Left lung (tissue), 14 donors: ENCODE measurements at places on chromosomes 2 and 18. TPM values are rescaled to one million over a fixed set of nuclear protein-coding genes. Genes with fewer than 3 reads are reported as not detected.

The TXNDC2 gene
- 0.09 TPM for total RNA-seq

The IL36B gene
- total RNA-seq, result not detected

The NRP2 gene
- 122 TPM for total RNA-seq

The CIDEA gene
- total RNA-seq, result not detected

The SPP2 gene
- not detected for total RNA-seq

DNA sequence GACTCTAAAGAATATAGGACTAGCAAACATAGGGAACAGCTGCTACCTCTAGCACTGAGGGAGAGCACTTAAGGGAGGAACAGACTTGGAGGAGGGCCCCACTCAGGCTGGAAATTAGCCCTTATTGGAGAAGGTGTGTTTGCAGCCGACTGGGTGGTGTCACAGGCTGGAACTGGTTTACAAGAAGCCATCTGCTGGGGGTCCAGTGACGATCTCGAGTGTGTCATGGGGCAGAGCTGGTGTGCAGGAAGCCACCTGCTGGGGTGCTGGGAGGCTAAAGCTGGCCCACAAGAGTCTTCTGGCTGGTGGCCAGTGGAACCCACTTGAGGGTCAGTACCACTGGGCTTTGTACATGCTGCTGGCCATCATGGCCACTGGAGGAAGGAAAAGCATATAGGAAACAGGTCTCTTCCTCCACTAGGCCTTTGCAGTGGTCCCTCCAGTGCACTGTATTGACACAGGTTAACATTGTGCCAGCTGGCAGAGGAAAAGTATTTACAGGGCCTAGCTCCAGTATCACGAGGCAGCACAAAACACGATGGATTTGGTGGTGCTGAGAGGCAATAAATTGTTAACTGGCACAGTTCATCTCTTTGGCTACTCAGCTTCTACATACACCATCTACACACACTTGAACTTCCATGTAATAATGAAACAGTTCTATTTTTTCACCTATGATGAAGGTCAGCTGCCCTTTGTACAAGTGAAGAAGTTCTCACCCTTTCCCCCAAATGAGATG, 43.6 kb downstream of the MAP3K20 start:
- no peak overlapping the region for H3K27ac ChIP-seq
- no peak overlapping the region for H3K4me3 ChIP-seq
- H3K4me1 ChIP-seq, result peaks cover 3% of the 10 kb centered on the region
- H3K36me3 ChIP-seq, result no peaks in the 10 kb centered on the region
- DNase-seq, result no peak
- no peaks in the 10 kb centered on the region for H3K27me3 ChIP-seq

GRCh38 chr2:157244691-157245090, 12.8 kb upstream of the GALNT5 start:
- H3K27ac ChIP-seq, result no peak overlapping the region
- H3K4me3 ChIP-seq, result no peak overlapping the region
- DNase-seq, result no peak
- H3K27me3 ChIP-seq, result no peaks in the 10 kb centered on the region

DNA sequence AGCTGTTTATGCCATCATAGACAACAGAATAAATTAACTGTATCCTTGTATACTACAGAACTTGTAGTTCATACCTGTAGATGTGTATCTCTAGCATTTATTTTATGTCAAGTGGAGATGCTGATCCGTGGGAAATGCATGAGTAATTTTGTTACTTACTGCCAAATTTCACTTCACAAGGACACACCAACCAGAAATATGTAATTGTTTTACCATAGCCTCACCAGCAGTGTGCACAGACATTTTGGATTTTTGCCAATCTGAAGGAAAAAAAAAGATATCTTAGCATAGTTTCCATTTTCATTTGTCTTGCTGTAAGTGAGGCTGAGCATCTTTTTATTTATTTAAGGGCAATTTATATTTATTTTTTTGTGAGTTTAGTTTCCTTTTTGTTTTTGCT, 265.1 kb upstream of the OSR1 start:
- H3K36me3 ChIP-seq, result no peaks in the 10 kb centered on the region
- no peak overlapping the region for H3K4me3 ChIP-seq
- no peak overlapping the region for H3K27ac ChIP-seq
- H3K27me3 ChIP-seq, result no peaks in the 10 kb centered on the region

DNA sequence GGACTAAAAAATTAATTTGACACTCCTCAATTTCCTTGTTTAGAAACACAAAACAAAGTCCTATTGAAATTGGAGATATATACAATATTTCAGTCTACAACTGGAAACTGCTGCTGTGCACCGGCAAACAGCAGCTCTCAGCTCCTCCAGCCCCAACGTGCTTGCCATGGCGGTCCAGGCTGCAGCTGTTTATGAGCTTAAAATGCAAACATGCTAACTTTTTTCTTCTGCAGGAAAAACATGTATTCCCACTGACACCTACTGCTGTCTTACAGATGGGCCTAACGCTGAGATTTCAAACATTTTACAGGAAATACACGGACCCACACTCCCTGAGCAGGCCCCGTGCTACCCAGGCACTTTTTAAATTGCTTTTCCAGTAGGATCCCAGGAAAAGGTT, 195.5 kb downstream of the BCL11A start:
- no peak for DNase-seq

DNA sequence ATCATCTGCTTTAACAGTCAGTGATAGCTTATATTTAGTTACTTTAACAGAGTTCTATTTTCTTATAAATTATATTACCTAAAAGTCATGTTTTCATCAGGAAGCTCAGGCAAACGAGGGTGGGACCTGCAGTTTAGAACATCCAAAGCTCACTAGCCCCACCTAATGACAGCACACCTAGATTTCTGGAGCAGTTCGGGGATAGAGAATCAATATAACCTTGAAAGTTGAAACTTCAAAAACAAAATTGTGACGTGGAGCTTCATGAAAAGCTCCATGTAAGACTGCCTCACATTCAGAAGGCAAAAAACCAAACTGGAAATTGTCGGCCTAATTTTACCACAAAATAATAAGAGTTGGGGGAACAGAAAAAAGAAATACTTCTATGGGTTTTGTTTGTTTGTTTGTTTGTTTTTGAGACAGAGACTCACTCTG, 185.9 kb upstream of the CCDC150 start:
- H3K4me1 ChIP-seq, result no peaks in the 10 kb centered on the region
- no peaks in the 10 kb centered on the region for H3K36me3 ChIP-seq
- DNase-seq, result peak; percentile 21
- H3K4me3 ChIP-seq, result no peak overlapping the region

- H3K4me3 ChIP-seq, result no peak overlapping the region
- no peak overlapping the region for H3K27ac ChIP-seq
- H3K36me3 ChIP-seq, result no peaks in the 10 kb centered on the region
- no peak for DNase-seq
- no peaks in the 10 kb centered on the region for H3K4me1 ChIP-seq
- H3K27me3 ChIP-seq, result no peaks in the 10 kb centered on the region
Measured at GRCh38 chr2:12764849-12765605, 48.3 kb downstream of the TRIB2 start.

DNA sequence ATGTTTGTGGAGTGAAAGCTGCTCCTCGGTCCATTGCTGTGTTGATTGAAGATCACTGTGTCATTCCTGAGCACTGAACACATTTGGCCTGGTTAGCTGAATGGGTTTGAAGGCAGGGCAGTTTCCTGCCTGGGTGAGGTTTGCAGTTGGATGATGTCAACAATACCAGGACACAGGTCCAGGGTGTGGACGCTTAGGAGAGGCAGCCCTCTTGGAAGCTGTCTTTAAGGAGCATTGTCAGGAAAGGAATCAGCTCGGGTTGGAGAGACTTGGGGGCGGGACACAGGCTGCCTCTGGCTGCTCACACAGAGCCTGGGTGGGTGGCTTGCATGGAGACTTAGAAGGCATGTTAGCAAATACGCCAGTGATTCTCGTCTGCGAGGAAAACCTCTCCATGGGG, 237.7 kb downstream of the SEPTIN10 start:
- no peaks in the 10 kb centered on the region for H3K4me1 ChIP-seq
- no peaks in the 10 kb centered on the region for H3K36me3 ChIP-seq
- H3K27me3 ChIP-seq, result no peaks in the 10 kb centered on the region
- H3K4me3 ChIP-seq, result no peak overlapping the region

DNA sequence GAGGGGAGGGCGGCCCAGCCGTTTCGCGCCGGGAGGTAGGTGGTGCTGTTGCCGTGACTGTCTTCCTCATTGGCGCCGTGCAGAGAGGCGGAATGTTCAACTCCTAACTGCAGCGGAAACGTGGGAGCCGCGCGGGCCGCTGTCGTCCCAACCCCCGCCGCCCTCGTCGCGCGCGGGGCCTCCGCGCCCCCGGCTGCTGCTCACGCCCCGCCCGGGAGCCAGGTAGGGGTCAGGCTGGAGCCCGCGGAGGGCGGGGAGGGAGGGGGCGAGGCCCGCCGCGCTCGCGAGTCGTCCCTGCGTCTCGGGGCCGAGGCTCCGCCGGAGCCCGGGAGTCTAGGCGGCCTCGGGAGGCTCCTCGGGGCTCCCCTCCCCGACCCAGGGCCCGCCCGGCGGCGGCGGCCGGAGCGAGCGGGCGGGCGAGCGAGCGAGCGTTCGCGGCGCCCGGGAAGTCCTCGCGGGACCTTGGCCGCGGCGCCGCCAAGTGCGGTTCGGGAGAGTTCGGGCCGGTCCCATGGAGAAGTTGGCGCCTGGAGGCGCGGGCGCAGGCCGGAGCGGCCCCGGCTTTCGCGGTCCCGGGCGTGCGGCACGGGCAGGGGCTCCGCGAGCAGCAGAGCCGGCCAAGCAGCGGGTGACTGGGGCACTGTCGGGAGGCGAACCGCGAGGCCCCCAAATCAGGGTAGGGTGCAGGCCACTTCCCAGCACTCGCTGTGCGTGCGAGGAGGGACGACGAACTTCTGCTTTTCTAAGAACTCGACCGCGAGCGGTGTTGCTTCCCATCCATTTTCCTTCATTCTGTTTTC, at the start of gene MAP3K20:
TSS of gene MAP3K20 (plus strand) at position 66 of the 800 bp plus-strand sequence. CDS start 15,186 bp downstream, outside the sequence.
- H3K4me3 ChIP-seq, result peak within 1 kb of the TSS; percentile 70
- peak within 1 kb of the TSS; percentile 95 for H3K27ac ChIP-seq
- no peaks in the 10 kb centered on the region for H3K36me3 ChIP-seq
- no peaks in the 10 kb centered on the region for H3K27me3 ChIP-seq
- H3K4me1 ChIP-seq, result peaks cover 4% of the 10 kb centered on the region
- peak; percentile 80 for DNase-seq

DNA sequence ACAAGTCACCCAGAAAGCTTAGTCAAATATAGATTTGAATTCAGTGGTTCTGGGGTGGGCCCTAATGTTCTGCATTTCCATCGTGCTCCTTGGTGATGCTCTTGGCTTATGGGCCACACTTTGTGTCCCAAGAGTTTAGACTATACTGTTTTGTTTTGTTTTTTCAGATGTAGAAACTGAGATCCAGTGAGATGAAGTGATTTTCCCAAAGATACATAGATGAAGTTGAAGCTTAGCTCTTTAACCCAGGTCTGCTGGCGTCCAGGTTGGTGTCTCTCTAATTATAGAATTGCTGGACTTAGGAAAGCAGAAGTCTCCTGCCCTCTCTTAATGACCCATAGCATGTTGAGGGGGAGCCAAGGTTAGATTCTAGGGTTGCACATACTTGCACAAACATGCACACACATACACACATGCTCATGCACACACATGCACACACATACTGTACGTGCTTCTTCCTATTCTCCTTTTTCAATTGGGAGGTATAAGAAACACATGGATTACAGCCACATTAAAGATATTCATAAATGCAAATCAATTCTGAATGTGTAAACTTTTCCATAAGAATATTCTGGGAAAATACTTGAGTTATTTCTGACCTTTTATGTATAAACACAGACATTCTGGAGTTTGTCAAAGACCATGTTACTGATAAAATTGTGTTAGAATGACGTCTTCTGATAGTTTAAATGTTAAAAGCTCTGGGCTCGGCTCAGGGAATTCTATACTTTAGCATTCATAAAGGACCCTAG, 41.3 kb upstream of the IL1R1 start:
- peaks cover 23% of the 10 kb centered on the region for H3K36me3 ChIP-seq
- no peak overlapping the region for H3K4me3 ChIP-seq
- peaks cover 12% of the 10 kb centered on the region for H3K4me1 ChIP-seq

DNA sequence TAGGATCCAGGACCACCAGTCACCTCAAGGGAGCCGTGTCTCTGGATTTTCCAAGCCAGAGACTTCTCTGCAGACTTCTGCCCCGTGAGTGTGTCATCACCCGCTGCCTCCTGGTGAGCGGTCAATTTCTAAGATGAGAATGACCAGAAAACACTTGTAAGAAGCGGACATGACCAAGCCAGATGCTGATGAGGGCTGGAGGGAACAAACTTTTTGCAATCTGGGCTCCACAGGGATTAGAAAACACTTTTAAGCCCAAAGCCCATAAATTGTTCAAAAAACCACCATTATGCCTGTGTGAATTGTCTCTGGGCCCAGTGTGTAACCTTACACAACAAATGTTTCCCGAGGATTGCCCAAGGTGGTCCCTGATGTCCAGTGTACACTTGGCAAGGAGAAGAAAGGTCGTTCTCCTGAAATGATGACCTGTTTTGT, 5.3 kb upstream of the NPPC start:
- no peak overlapping the region for H3K27ac ChIP-seq
- no peaks in the 10 kb centered on the region for H3K36me3 ChIP-seq
- no peak overlapping the region for H3K4me3 ChIP-seq
- no peak for DNase-seq
- H3K27me3 ChIP-seq, result peaks cover 42% of the 10 kb centered on the region
- peaks cover 1% of the 10 kb centered on the region for H3K4me1 ChIP-seq

GRCh38 chr2:120926463-120927264, 191.0 kb downstream of the GLI2 start:
- no peaks in the 10 kb centered on the region for H3K36me3 ChIP-seq
- H3K4me1 ChIP-seq, result no peaks in the 10 kb centered on the region
- DNase-seq, result no peak
- H3K4me3 ChIP-seq, result no peak overlapping the region

GRCh38 chr2:172461591-172462372, 34.4 kb downstream of the ITGA6 start:
- no peak overlapping the region for H3K4me3 ChIP-seq
- peaks cover 60% of the 10 kb centered on the region for H3K4me1 ChIP-seq
- no peaks in the 10 kb centered on the region for H3K36me3 ChIP-seq
- peak; percentile 62 for DNase-seq
- H3K27ac ChIP-seq, result peak overlapping the region; percentile 65

DNA sequence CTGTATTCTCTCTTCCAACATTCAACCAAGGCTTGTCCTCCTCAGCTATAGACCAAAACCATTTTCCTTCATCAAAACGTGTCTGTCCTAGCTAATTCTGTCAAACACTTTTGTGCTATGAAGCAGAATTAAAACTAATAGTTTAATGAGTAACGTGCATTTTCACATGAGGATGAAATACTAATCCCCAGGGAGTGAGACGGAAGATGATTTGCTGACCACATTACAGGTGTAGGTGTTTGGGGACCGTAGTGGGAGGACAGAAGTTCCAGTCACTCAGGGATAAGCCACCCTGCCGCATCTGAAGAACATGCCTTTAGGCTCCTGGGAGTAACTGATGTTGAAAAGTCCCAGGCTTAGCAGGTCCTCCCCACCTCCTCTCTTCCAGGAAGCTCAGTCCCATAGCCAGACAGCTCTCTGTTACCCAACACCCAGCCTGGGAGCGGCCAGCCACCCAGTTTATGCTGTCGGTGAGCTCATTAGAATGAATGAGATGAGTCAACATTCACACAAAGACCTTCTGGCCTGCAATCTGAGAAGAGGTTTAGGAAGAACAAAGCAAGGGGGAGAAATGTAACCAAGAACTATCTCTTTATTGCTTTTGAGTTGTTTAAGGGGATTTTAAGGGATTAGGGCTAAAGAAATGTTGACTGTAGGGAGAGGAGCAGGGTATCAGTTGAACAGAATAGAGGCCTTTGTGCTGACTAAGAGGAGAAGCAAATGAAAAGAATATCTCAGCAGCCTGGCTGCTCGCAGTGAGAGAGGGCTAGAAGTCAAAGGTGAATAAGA, 122.5 kb downstream of the FOXI3 start:
- H3K27ac ChIP-seq, result no peak overlapping the region
- no peaks in the 10 kb centered on the region for H3K27me3 ChIP-seq
- no peak for DNase-seq
- no peak overlapping the region for H3K4me3 ChIP-seq
- H3K36me3 ChIP-seq, result no peaks in the 10 kb centered on the region
